ENCODE measurements at places on chromosomes 5 and 9.

DNA sequence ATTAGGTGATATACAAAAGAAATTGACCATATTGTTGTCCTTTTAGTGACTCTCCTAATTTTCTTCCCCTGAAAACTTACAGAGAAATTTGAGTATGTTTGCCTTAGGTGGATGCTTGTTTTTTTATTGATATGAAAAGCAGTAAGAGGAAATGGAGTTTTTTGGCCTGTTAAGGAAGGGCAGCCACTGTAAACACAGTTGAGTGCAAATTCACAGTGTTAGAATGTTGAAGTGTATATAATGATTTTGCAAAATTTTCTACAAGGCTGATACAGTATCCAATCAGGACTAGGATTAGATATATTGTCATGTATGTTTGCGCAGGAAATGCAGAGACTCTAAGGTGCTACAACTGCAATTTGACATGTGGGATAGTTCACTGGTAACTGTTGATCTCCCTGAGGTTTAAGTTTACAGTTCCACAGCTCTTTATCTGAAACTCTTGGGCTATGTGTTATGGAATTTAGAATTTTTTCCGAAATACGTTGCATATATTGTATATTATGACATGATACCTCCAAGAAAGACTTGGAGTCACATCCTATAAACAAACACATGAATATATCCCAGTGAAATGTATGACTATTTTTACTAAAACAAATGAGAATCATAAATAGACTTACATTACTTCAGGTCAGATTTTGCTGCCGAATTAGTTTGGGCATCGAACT is 62.5 kb downstream of the FXN start:
- no peak for DNase-seq

DNA sequence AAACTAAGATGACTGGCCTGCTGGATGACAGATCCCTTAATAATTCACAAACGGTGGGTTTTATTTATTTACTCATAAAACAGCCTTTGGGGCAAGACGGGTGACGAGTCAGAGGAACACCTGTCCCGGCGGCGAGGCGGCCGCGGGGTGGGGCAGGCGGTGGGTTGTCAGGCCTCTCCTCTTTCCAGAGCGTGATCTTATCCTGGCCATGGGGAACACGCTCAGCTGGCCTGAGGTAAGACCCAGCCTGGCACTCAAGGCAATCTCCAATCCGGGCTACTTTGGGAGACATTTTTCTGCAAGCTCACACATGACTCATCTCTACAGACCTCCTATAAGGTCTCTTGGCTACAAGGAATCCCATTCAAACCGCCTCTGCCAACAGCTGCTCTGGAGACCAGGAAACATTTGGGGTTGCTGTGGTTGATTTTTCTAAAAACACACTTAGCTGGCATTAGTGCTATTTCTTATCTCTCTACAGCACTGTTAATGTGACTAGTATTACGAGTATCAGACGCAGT is 6.3 kb downstream of the RAPGEF1 start:
- no peak for DNase-seq

- DNase-seq, result no peak
Observed at GRCh38 chr9:19498015-19498414, 89.2 kb downstream of the ACER2 start.

- no peak for DNase-seq
Observed at GRCh38 chr9:5543875-5544702, 33.8 kb downstream of the PDCD1LG2 start.

- no peak for DNase-seq
Observed at GRCh38 chr9:10260501-10260900, 352.3 kb downstream of the PTPRD start.

Data from NCI-H187 treated with DMSO at 0.1 percent for 48 hours (cell line).